Activated CD4-positive, alpha-beta T cell treated with anti-CD3 and anti-CD28 coated beads, Interleukin-2, Interleukin-6, amounts not matched to agents 100 ng/mL and 50 ng/mL, durations not matched to agents 16 hours and 8 hours (primary cell): ENCODE measurements at places on chromosomes 2 and 18.

DNA sequence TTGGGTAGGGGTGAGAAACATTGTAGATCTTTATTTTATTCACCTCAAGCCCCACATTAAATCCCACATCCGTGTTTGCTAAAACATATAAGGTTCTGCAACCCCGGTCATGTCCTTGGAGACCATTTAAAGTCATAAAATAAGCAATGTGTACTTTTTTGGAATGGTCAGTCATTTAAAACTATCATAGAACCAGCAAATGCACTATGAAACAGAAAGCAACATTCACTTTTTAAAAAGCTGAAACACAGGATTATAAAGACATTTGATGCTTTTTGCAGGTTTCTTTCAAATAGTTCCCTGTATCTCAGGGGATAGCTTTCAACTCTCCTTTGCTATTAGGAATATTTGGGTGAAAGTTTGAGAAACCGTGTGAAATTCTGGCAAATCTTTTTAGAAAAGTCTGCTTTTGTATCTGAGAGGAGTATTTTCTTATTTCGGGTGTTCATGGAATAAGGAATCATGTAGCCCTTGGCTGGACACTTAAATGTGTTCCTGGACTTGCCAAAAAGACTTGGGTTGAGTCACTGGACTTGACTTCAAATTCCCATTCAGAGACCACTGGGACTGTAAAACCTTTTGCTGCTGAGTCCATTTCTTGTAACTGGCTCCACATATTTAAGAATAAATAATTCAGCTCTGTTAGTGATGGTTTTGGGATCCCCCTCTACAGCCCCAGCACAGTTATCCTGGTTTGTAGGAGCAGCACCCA is 5.9 kb upstream of the CETN1 start:
- no peak for DNase-seq

DNA sequence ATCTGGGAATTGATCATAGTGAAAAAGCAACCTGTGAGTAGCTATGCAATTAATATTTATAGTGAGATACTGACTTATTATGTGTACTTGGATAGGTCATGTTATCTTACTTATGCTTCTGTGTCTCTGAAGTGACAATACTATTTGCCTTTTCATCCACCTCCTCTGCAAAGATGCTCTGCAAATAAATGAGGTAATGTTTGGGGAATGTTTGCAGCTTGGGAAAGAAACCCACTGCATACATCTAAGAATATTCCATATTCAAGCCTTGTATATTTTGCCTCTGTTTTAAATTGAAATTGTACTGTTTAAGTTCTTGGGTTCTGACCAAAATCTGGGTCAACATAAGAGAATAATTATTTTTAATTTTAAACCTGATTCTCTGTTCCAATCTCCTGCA is 217.4 kb upstream of the DTNA start:
- no peak for DNase-seq

DNA sequence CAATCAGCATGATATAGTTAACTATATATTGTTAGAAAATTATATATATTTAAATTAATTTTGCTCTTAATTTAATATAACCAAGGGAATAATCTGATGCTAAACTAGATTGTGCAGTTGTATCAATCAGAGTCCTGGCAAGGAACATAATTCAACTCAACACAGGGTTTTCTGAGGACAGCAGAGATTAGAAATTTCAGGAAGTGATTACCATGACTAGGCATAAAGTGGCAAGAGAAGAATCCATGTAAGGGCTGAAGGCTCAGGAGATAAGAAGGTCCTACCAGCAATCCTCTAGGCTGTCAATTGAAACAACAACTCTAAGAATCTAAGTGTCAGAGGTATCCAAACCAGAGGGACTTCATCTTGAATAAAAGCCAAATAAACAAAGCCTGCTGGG is 807.8 kb downstream of the DSC3 start:
- DNase-seq: no peak

GRCh38 chr2:119250718-119251290 is 27.2 kb downstream of the STEAP3 start:
- DNase-seq: no peak
